ENCODE measurements at places on chromosomes 6 and 20. TPM values are rescaled to one million over a fixed set of nuclear protein-coding genes. Genes with fewer than 3 reads are reported as not detected.

ENPP5 gene
- 1.4 TPM for total RNA-seq

- no peak overlapping the region for H3K4me3 ChIP-seq
- H3K36me3 ChIP-seq: no peaks in the 10 kb centered on the region
- peaks cover 24% of the 10 kb centered on the region for H3K27me3 ChIP-seq
Measured at GRCh38 chr6:29442719-29443118, 3.6 kb downstream of the OR10C1 start.

PCSK2 gene
- total RNA-seq: not detected

CASS4 gene
- 18.7 TPM for total RNA-seq

CRISP2 gene
- total RNA-seq: not detected

BANF2 gene
- not detected for total RNA-seq

DNA sequence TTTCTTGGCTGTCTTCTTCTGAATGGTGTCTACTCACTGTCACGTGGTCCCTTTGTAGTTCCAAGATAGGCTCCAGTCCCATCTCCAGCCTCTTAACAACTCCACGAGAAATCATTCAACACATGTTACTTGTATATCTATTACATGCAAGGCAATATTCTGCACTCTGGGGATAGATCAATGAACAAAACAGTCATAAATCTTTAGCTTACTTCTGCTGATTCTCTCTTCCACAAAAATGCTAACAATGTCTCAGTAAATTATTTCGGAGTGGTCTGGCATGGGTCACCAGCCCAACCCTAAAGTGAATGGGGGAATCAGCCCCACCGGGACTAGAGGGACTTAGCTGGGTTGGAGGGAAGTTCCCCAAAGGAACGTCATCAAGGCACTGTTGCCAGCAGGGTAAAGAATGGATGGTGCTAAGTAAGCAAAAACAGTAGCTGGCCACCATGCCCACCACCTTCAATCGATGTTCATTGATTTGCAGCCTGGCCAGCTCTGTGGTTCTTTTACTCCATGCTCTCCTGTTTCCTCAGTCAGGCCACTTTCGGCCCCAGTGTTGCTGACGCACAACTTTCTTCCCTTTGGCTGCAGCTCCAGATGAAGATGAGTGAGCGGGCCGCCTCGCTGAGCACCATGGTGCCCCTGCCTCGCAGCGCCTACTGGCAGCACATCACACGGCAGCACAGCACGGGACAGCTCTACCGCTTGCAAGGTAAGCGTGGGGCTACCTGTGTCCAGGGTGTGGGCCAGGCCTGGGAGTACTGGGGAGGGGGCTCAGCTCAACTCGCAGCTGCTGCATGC lies 167.7 kb downstream of the DOK5 start:
- DNase-seq: no peak
- no peaks in the 10 kb centered on the region for H3K27me3 ChIP-seq
- H3K4me1 ChIP-seq: no peaks in the 10 kb centered on the region
- no peak overlapping the region for H3K27ac ChIP-seq

MYBL2 gene
- 81.1 TPM for total RNA-seq

DNA sequence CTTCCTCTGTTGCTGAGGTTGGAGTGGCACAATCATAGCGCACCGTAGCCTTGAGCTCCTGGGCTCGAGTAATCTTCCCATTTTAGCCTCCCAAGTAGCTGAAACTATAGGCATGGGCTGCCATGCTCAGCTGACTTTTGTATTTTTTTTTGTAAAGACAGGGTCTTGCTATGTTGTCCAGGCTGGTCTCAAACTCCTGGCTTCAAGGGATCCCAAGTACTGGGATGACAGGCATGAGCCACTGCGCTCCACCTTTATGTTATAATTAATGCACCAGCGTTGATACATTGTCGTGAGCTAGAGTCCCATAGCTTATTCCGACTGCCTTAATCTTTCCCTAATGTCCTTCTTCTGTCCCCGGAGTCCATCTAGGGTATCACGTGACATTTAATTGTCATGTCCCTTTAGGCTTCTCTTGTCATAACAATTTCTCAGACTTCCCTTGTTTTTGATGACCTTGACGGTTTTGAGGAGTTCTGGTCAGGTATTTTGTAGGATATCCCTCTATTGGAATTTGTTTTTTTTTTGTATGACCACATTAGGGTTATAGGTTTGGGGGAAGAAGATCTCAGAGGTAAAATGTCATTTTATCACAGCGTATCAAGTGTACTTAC lies 63.9 kb downstream of the CEBPB start:
- H3K27ac ChIP-seq: no peak overlapping the region
- DNase-seq: no peak
- H3K4me3 ChIP-seq: no peak overlapping the region
- peaks cover 12% of the 10 kb centered on the region for H3K4me1 ChIP-seq
- H3K36me3 ChIP-seq: no peaks in the 10 kb centered on the region

GRCh38 chr6:1796706-1797529 lies 187.2 kb downstream of the FOXC1 start:
- no peak for DNase-seq
- peaks cover 2% of the 10 kb centered on the region for H3K36me3 ChIP-seq
- no peaks in the 10 kb centered on the region for H3K27me3 ChIP-seq

DNA sequence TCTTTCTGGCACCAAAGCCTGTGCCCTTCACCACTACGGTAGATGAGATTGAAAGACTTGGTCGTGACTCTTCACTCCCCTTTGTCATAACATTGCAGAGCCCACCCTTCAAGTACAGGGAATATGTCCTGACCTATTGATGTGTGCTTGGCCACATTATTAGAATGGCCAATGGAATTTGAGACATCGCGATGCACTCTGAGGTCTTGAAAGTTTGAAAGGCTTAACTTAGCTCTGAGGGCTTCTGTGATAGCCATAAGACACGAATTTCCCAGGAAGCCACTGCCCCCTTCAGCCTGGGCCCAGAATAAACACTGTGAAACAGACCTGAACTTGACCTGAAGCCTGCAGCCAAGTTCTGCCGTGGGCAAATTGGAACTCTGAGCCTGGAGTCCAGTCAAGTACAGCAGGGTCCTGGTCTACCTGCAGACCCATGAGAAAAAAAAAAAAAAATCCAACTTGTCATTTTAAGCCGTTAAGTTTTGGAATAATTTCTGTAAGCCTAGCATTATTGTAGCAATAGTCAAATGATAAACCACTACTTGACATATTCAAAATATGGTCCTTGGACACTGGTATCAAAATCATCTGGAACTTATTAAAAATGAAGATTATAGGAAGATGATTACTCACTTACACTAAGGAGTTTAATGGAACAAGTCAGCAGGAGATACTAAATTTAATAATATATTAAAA lies 36.9 kb upstream of the TRAF3IP2 start:
- H3K27ac ChIP-seq: no peak overlapping the region
- peaks cover under 1% of the 10 kb centered on the region for H3K36me3 ChIP-seq
- no peaks in the 10 kb centered on the region for H3K27me3 ChIP-seq
- H3K4me1 ChIP-seq: peaks cover 1% of the 10 kb centered on the region

BMP5 gene
- total RNA-seq: not detected

- H3K36me3 ChIP-seq: peaks cover 2% of the 10 kb centered on the region
- DNase-seq: no peak
- no peak overlapping the region for H3K27ac ChIP-seq
- H3K27me3 ChIP-seq: peaks cover 2% of the 10 kb centered on the region
- no peaks in the 10 kb centered on the region for H3K4me1 ChIP-seq
- H3K4me3 ChIP-seq: no peak overlapping the region
Measured at GRCh38 chr6:168844821-168845609, 404.0 kb downstream of the SMOC2 start.

WFDC8 gene
- not detected for total RNA-seq

DNA sequence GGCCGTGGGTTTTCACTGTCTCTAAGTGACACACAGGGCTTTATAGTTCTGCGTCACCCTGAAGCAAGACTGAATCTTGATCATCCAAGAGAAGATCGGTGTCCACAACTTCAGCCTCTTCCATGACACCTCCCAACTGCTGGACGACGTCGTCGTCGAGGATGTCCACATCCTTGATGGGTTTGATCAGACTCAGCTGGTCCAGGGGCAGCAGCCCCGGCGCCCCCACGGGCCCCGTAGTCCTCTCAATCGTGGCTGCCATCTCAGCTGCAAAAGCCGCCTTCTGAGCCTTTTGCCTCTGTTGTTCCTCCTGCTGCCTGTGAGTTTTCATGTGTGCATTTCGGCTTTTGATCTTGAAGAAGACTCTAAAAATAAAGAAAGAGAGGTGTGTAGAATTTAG lies 10.6 kb upstream of the MRPS10 start:
- no peak overlapping the region for H3K27ac ChIP-seq
- peaks cover 2% of the 10 kb centered on the region for H3K36me3 ChIP-seq
- no peak overlapping the region for H3K4me3 ChIP-seq
- DNase-seq: no peak
- H3K27me3 ChIP-seq: no peaks in the 10 kb centered on the region
- peaks cover 3% of the 10 kb centered on the region for H3K4me1 ChIP-seq

GRCh38 chr6:22001396-22002027 lies 295.3 kb downstream of the PRL start:
- H3K4me1 ChIP-seq: no peaks in the 10 kb centered on the region
- no peaks in the 10 kb centered on the region for H3K36me3 ChIP-seq
- no peak overlapping the region for H3K27ac ChIP-seq
- no peak overlapping the region for H3K4me3 ChIP-seq
- no peak for DNase-seq

DNA sequence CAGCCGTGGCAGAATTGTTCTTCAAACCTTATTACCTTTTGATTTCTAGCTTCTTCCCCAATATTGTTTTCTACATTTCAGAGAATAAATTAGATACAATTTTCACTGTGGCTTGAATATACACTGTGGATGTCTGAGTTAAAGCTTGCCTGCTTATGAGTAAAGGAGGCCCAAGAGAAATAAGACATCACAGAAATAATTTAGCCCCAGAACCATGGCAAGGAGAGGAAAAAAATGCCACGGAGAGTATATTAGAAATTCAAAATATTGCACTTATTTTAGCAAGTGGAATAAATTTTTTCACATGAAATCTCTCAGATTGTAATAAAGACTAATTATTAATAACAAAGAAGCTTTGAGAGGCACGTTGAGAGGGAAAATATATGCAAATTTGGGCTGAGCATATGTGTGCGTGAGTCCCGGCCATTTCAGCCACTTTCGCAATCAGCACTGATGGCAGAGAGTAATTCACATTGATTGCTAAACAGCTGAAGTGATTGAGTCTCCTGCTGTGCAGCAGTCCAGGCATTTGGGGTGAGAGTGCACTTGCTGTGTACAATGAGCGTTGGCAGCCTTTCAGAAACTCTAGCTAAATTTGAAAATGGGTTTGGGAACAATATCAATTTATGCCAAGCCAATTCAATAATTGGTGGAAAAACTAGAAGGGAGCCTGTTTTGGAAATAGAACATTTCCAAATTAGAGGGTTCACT lies 596.0 kb downstream of the EPM2A start:
- DNase-seq: no peak
- H3K4me1 ChIP-seq: no peaks in the 10 kb centered on the region
- H3K27ac ChIP-seq: no peak overlapping the region

- H3K27ac ChIP-seq: no peak overlapping the region
- DNase-seq: no peak
- no peaks in the 10 kb centered on the region for H3K4me1 ChIP-seq
- H3K36me3 ChIP-seq: no peaks in the 10 kb centered on the region
- no peak overlapping the region for H3K4me3 ChIP-seq
Measured at GRCh38 chr20:57806975-57807374, 97.2 kb upstream of the PMEPA1 start.

DNA sequence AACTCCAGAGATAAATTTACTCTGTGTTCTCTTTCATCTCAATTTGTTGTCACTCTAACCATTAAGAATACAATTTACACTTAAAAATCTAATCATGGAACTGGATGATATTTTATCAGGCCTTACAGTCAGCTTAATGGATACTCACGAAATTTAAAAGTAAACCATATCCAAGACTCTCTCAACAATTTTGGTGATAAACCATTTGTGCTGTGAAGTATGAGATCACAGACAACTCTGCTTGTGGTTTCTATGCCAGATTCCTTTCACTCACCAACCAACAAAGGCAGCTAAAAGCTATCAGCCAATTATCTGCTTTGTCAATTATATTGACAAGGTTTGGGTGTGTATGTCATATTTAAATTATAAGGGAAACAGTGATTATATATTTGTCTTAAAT lies 155.8 kb downstream of the TRDN start:
- H3K4me3 ChIP-seq: no peak overlapping the region
- DNase-seq: no peak
- no peak overlapping the region for H3K27ac ChIP-seq
- H3K4me1 ChIP-seq: no peaks in the 10 kb centered on the region

- peaks cover 12% of the 10 kb centered on the region for H3K27me3 ChIP-seq
- H3K36me3 ChIP-seq: no peaks in the 10 kb centered on the region
- DNase-seq: no peak
- no peaks in the 10 kb centered on the region for H3K4me1 ChIP-seq
- no peak overlapping the region for H3K4me3 ChIP-seq
Measured at GRCh38 chr6:71403422-71404134, 115.0 kb downstream of the OGFRL1 start.

PTK7 gene
- 1.4 TPM for total RNA-seq

DNA sequence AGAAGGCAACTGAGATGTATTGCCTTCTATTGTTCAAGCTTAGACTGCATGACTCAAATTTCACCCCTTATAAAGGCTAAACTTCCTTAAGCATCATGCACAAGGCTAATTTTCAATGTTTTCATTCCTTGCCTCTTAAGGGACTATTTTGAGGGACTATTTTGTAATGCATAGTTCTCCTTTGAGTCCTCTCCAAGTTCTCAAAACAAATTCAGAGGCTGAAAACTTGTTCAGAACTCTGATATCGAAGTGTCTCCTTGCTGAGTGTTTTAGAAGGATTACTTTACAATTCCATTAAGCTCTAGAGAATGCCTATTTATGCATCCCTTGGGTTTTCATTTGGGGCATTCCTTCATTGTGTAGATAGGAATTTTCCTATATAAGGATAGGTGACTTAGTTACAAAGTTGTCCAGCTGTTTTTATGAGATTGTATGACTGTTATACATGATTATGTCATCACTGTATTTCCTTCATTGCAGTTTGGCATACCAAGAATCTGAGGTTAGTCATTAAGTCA lies 41.7 kb downstream of the COL19A1 start:
- H3K27ac ChIP-seq: no peak overlapping the region
- H3K36me3 ChIP-seq: no peaks in the 10 kb centered on the region
- H3K27me3 ChIP-seq: peaks cover 11% of the 10 kb centered on the region
- H3K4me3 ChIP-seq: no peak overlapping the region
- H3K4me1 ChIP-seq: no peaks in the 10 kb centered on the region

GRCh38 chr6:107154801-107155160 lies 39.5 kb upstream of the BEND3 start:
- no peak for DNase-seq
- no peak overlapping the region for H3K4me3 ChIP-seq
- no peaks in the 10 kb centered on the region for H3K27me3 ChIP-seq
- no peak overlapping the region for H3K27ac ChIP-seq
- no peaks in the 10 kb centered on the region for H3K36me3 ChIP-seq

CCN5 gene
- not detected for total RNA-seq

- no peaks in the 10 kb centered on the region for H3K36me3 ChIP-seq
- H3K27ac ChIP-seq: no peak overlapping the region
- H3K4me3 ChIP-seq: no peak overlapping the region
- peaks cover 15% of the 10 kb centered on the region for H3K27me3 ChIP-seq
- H3K4me1 ChIP-seq: no peaks in the 10 kb centered on the region
Measured at GRCh38 chr6:109944448-109944847, 33.7 kb upstream of the GPR6 start.

- H3K36me3 ChIP-seq: no peaks in the 10 kb centered on the region
- peak; percentile 22 for DNase-seq
- H3K27ac ChIP-seq: no peak overlapping the region
- no peak overlapping the region for H3K4me3 ChIP-seq
Measured at GRCh38 chr6:170025341-170025911, 265.5 kb downstream of the DLL1 start.

ZSWIM3 gene
- 5.3 TPM for total RNA-seq

Data from activated naive CD8-positive, alpha-beta T cell treated with anti-CD3 and anti-CD28 coated beads, Interleukin-2, amount 10 ng/mL, durations not matched to agents 7 days and 5 days (primary cell).